Activated CD8-positive, alpha-beta memory T cell treated with anti-CD3 and anti-CD28 coated beads for 24 hours (primary cell): ENCODE measurements at places on chromosomes 3 and 15.

DNA sequence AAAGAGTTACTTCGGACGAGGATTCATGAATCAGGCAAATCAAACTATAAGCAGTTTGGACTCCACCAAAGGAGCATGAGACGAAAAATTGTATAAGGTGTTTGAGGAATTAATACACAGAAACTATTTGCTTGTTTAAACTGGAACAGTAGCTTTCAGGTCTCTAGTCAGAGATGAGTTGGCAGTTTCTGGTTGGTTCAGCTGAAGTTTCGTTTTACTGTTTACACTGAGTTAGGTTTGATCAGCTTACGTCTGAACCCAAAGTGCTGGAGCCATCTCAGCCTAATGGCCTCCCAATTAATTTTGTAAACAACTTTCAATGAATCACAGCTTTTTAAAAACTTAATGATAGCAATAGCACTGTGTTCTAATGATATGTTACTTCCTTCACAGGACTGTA, 703.7 kb downstream of the NLGN1 start:
- DNase-seq, result no peak

DNA sequence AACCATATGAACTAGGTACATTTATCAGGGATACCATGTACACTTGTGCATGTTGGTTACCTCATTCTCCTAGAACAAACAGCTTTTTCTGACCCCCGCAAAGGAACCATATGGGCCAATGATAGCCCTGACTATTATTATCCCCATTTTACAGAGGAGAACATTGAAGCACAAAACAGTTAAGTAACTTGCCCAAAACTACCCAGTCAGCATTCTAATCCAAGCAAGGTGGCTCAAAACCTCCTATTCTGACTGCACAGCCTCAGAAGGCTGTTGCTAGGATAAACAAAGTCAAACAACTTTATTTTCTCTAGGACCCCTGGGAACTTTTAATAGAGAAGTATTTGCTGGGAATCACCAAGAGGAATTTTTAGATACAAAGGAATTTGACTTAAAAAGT, 36.7 kb downstream of the CFAP44 start:
- no peak for DNase-seq

DNA sequence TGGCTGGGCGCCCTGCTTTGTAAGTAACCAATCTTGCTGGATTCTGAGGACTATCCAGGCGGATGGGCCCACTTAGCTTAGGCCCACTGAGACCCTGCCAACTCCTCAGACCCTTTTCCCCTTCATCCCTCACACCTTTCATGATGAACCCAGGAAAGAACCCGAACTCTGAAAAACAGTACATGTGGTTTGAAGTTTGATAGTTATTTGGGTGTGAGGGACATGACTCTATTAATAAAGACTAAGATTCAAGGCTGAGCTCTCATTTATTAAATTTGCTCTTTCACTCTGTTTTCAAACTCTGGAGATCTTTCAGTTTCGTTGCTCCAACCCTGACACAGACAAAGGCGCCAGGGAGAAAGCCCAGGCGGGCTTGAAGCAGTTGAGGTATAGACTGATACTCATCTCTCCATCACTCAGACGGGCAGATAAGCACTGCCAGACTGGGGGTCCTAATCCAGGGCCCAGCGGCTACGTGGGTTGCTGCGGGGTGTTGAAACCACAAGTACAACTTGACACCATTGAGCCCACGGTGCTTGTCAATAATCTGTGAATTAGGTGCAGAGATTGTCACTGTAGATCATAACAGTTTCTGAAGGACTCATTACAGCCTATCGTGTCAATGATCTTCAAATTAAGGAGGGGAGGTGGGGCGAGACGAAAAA, 7.2 kb upstream of the SOX2 start:
- no peak for DNase-seq

GRCh38 chr3:25663869-25664811, 567 bp downstream of the TOP2B start:
- peak; percentile 88 for DNase-seq

GRCh38 chr15:48109856-48110531, 10.8 kb upstream of the SLC24A5 start:
- no peak for DNase-seq

DNA sequence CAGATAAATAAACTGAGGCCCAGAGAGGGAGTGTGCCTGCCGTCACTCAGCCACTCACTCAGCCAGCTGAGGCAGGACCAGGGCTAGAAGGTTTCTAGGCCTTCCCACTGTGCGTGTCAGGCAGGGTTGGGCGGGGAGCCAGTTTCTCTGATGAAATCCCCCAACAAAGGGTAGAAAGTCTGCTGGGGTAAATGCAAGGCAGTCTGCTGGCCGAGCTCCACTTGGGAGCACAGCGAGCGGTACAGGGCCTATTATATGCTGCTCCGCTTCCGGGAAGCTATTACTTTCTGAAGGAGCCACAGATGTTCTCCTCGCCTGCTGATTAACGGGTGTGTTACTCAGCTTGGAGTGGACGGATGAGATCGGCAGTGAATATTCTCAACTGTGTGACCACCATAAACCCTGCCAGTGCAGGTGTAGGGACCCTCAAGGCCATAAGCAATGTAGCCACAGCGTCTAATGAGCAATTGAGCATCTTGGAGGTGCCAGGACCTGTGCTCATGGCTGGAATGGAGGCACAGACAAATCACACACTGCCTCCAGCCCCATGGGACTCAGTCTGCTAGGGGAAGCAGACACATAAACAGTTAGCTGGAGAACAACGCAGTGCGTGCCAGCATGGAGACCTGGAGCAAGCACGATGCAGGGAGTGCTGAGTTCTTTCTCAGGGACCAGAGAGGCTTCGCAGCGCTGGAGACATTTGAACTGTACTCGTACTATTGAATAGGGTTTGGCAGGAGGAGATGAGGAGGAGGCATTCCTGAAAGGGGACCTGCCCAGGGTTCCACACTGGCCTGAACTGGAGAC, 42.1 kb downstream of the CORO2B start:
- no peak for DNase-seq

GRCh38 chr15:69855258-69856000, 242.3 kb downstream of the TLE3 start:
- DNase-seq, result no peak
